ENCODE measurements at places on chromosomes 1 and 21.

DNA sequence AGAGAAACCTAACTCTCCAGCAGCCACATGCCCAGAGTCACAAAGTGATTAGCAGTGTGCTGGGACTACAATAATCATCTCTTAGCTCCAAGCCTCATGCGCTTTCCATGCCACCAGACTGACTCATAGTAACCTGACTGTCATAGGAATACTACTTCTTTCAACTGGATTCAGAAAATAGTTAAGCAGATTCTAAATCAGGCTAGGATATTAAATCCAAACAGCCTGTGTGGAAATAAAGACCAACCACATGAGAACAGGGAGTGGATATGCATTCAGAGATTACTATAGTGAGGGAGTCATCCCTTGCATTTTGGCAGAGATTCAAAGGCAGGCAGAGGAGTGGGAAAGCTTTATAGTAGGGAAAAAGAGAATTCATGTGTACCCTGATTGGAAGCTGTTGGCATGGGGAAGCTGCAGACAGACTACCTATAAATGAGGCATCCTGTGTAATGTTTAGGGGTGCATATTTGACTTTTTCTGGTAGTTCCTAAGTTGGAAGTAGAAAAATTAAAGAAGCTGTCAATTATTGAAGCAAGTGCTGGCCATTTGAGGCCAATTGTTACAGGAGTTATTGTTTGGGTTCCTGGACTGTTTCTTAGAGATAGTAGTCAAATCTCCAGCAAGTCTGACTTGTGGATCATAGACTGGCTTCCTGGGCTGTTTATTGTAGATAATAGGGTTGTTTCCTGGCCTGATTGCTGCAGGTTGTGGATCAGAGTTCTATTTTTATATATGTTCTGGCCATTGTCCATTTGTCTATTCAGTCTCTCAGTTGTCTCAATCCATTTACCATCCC is 31.7 kb upstream of the DNAH14 start:
- DNase-seq: no peak

GRCh38 chr1:202123336-202123813 is 658 bp downstream of the GPR37L1 start:
- DNase-seq: no peak

- peak; percentile 77 for DNase-seq
These were observed 58.4 kb upstream of the CACNA1E start for GRCh38 chr1:181424786-181425403.

DNA sequence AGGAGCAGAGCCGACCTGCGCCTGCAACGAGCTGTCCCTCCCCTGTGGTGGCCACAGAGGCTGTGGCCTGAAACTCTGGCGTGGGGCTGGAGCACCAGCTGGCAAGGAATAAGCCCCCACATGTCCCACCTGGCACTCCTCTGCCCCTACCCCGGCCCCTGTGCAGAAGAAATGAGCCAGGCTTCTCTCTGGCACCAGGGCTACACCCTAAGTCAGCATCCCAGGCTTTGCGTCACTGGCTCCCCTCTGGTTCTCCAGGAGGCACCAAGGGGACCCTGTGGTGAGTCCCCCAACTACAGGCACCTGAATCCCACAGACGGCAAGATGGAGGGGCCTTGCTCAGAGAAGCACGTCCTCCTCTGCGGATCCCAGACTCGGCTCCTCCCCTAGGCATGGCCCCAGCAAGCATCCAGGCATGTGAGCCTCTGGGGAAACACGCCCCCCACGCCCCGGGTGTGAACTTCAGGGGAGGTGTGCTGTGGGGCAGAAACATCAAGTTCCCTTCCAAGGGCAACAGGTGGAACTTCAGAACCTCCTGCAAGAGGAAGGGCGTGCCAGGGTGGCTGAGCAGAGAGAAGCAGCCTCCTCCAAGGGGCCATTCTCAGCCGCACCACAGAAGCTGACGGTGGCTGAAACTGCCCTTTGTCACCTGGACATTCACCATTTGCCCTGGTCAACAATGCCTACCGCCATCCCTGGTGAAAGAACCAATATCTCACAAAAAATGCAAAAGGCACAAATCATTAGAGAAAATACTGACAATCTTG is 2.9 kb downstream of the KRTAP10-7 start:
- no peak for DNase-seq

- no peak for DNase-seq
These were observed 73.3 kb downstream of the LEPR start for GRCh38 chr1:65493802-65494201.

GRCh38 chr1:228088586-228089498 is 6.3 kb downstream of the ARF1 start:
- peak; percentile 63 for DNase-seq
